ENCODE measurements at places on chromosomes 6 and 20. TPM values are rescaled to one million over a fixed set of nuclear protein-coding genes. Genes with fewer than 3 reads are reported as not detected.

The GPLD1 gene
- 0.87 TPM for total RNA-seq

The NNAT gene
- total RNA-seq = 23.5 TPM

The HRH3 gene
- total RNA-seq = not detected

The LTB gene
- 1.1 TPM for total RNA-seq

The RHAG gene
- not detected for total RNA-seq

The IMPG1 gene
- not detected for total RNA-seq

The RAD21L1 gene
- total RNA-seq = 0.06 TPM

The TAAR8 gene
- not detected for total RNA-seq

- DNase-seq = no peak
- peaks cover 22% of the 10 kb centered on the region for H3K4me1 ChIP-seq
- H3K27me3 ChIP-seq = no peaks in the 10 kb centered on the region
- H3K27ac ChIP-seq = no peak overlapping the region
- H3K4me3 ChIP-seq = no peak overlapping the region
- no peaks in the 10 kb centered on the region for H3K36me3 ChIP-seq
Measured at GRCh38 chr6:112231594-112232060, 22.7 kb downstream of the LAMA4 start.

DNA sequence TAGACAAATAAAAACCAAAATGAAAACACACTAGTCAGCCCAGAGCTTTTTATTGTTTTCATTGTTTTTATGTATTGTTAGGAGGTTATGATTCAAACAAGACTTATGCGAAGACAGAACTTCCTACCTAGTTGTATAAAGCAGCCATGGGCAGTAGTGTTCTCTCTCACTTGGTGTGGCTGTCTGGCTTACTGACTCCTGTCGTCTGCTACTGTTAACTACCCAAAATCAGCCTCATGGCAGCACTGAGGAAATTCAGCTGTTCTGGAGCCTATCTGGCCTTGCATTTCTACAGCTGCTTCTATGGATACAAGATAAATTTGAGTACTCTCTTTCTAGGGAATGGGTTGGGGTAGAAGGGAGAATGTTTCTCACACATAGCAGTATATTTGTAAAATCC, 20.4 kb downstream of the VTA1 start:
- no peaks in the 10 kb centered on the region for H3K27me3 ChIP-seq
- H3K36me3 ChIP-seq = no peaks in the 10 kb centered on the region
- no peak overlapping the region for H3K27ac ChIP-seq
- no peak overlapping the region for H3K4me3 ChIP-seq

GRCh38 chr20:58392286-58392685, 3.3 kb downstream of the VAPB start:
- no peaks in the 10 kb centered on the region for H3K36me3 ChIP-seq
- H3K4me1 ChIP-seq = peaks cover 21% of the 10 kb centered on the region
- no peaks in the 10 kb centered on the region for H3K27me3 ChIP-seq
- H3K27ac ChIP-seq = no peak overlapping the region
- H3K4me3 ChIP-seq = no peak overlapping the region

DNA sequence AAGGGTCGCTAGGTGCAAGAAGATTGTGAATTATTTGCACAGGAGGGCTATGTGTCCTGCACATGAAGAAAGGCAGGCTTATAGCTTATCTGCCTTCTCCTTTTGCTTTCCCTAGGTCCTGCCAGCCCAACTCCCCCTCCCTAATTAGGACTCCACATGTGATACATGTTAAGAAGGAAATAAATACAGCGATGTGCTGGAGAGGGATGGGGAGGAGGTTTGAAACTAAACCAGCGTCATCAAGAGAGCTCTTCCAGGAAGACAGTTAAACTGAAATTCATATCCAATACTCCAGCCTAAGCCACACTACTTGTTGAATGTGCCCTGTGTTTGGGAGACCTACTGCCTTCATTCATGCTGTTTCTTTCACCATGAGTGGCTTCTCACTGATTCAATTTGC, 34.9 kb upstream of the UTRN start:
- H3K27me3 ChIP-seq = no peaks in the 10 kb centered on the region
- no peaks in the 10 kb centered on the region for H3K36me3 ChIP-seq
- H3K27ac ChIP-seq = no peak overlapping the region
- no peaks in the 10 kb centered on the region for H3K4me1 ChIP-seq
- no peak overlapping the region for H3K4me3 ChIP-seq
- no peak for DNase-seq

DNA sequence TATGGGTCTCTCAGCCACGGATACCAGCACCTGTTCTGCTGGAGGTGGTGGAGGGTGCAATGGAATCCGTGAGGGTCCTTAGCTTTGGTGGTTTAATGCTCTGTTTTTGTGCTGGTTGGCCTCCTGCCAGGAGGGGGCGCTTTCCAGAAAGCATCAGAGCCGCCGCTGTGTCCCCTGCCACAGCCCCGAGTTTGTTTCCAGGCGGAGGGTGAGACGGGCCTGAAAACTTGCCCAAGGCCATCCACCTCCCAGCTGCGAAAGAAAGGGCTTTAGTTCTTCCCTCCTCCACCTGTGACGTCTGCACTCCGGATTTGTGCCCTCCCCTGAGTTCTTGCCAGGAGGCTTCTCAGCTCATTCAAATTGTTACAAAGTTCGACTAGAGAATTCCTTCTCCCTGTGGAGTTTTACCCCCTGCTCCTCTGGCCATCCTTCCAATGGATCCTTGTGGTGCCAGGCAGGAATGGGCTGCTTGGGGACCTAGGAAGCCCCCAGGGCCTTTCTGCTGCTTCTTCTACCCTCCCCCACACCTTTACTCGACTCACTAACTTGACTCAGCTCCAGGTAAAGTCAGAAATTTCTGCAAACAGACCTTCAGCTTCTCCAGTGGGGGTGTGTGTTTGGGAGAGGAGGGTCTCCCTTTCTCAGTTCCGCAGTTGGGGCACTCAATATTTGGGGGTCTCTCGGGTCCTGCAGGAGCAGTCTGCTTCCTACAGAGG, 873.7 kb downstream of the KIF16B start:
- H3K27ac ChIP-seq = peak overlapping the region; percentile 5
- no peak for DNase-seq
- H3K4me1 ChIP-seq = no peaks in the 10 kb centered on the region
- no peak overlapping the region for H3K4me3 ChIP-seq
- H3K36me3 ChIP-seq = no peaks in the 10 kb centered on the region
- H3K27me3 ChIP-seq = no peaks in the 10 kb centered on the region

DNA sequence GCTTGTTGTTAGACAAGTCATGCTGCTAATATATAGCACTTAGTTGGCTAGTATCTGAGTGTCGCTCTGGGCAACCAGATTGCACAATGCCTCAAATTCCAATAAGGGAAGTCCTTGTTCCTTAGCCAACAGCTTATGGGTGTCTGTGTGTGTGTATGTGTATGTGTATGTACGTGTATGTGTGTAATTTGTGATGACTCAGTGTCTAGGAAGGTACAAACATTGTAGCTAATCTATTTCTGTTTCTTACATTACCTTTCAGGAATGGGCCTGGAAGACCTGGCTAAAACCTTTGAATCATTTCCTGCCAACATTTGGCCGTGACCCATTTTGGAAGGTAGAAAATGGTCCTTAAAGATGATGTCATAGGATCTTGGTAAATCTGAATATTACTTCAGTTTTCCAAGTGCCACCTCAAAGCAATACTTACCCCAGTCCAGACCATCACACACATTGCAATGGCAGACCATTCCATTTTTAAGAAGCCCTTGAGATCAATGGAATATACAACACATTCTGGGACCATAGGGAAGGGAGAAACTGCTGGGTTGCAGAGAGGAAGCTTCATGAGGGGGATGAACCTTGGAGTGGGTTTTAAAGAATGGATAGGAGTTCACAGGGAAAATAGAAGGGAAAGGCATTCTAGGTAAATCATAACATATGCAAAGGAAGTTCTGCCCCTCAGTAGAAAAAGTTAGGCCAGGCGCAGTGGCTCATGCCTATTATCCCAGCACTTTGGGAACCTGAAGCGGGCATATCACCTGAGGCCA, 25.1 kb downstream of the NEDD9 start:
- H3K36me3 ChIP-seq = no peaks in the 10 kb centered on the region
- H3K27me3 ChIP-seq = no peaks in the 10 kb centered on the region
- peak; percentile 54 for DNase-seq

DNA sequence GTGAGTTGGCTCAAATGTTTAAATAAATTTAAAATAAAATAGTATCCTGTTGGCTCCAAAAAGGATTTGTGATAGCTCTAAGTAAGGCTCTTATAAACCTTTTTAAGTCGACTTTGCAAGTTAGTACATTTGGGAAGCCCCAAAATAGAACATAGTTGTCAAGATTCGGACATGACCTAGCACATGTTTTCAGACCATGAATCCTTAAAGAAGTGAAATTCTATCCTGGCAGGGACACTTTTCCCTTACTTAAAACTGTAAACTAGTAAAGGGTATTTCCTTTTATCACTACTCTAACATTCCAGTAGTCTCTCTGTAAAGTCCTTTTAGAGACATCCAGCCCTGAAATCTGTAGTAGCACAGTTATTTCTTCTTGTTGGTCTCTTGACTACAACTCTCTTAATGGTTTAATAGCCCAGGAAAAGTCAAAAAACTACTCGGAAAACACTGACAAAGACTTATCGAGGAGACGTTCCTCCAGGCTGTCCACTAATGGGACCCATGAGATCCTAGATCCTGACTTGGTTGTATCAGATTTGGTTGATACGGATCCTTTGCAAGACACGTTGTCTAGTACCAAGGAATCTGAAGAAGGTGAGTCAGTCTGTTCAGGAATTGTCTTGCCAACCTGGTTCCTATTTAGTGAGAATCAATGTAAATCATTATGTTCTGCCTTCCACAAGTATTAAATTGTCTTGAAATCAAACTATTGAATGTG, 83.6 kb downstream of the SCAND1 start:
- no peak for DNase-seq
- peak overlapping the region; percentile 29 for H3K4me3 ChIP-seq
- H3K27ac ChIP-seq = peak overlapping the region; percentile 75
- H3K27me3 ChIP-seq = no peaks in the 10 kb centered on the region
- no peaks in the 10 kb centered on the region for H3K36me3 ChIP-seq

DNA sequence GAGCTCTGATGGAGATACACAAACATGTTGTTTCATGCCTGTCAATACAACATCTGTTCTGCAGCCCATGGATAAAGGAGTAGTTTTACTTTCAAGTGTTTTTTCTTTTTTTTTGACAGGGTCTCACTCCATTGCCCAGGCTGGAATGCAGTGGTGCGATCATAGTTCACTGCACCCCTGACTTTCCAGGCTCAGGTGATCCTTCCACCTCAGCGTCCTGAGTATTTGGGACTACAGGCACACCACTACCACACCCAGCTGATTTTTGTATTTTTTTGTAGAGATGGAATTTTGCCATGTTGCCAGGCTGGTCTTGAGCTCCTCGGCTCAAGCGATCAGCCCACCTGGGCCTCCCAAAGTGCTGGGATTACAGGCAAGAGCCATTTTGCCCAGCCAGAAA, 97.0 kb downstream of the SMAP1 start:
- H3K36me3 ChIP-seq = no peaks in the 10 kb centered on the region
- no peaks in the 10 kb centered on the region for H3K4me1 ChIP-seq
- no peak overlapping the region for H3K4me3 ChIP-seq
- DNase-seq = no peak
- H3K27ac ChIP-seq = no peak overlapping the region
- no peaks in the 10 kb centered on the region for H3K27me3 ChIP-seq

GRCh38 chr6:107154801-107155160, 39.5 kb upstream of the BEND3 start:
- DNase-seq = no peak
- H3K36me3 ChIP-seq = no peaks in the 10 kb centered on the region
- no peaks in the 10 kb centered on the region for H3K4me1 ChIP-seq
- no peaks in the 10 kb centered on the region for H3K27me3 ChIP-seq
- no peak overlapping the region for H3K27ac ChIP-seq
- no peak overlapping the region for H3K4me3 ChIP-seq

DNA sequence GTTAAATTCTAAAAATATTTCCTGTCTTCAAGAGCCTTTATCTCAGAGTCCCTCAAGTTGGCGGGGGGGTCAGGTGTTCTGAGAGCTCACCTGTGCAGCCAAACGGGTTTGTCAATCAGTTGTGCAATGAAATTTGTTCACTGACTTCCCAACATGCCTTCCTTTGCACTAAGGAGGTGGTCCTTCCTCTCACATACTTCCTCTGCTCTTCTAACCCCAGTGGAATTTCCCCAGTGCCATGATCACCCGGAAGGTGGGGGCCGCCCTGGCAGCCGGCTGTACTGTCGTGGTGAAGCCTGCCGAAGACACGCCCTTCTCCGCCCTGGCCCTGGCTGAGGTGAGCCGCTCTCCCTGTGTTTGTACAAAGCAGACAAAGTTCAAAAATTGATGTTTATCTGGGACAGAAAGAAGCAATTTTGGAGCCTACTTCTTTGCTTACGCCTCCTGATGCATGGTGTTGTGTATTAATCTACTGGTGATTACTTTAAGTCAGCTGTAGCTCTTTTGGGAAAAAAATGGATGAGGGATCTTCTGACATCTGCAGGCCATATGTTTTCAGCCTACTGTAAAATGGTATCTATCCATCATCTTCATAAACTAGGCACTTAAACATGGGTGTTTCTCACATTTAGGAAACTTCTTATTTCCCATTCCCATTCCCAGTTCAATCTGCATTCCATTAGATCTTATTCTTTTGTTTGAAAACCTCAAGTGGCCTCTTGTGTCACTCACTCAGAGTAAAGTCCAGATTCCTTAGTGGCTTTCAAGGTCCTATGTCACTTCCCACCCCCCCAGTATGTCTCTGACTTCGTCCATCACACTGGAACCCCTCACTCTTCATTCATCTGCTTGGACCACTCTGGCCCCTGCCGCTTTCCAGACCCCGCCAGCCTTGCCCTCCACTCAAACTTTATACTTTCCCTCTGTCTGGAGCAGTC, 10.1 kb downstream of the ALDH5A1 start:
- no peak overlapping the region for H3K4me3 ChIP-seq
- H3K27ac ChIP-seq = no peak overlapping the region
- no peaks in the 10 kb centered on the region for H3K36me3 ChIP-seq
- no peak for DNase-seq

DNA sequence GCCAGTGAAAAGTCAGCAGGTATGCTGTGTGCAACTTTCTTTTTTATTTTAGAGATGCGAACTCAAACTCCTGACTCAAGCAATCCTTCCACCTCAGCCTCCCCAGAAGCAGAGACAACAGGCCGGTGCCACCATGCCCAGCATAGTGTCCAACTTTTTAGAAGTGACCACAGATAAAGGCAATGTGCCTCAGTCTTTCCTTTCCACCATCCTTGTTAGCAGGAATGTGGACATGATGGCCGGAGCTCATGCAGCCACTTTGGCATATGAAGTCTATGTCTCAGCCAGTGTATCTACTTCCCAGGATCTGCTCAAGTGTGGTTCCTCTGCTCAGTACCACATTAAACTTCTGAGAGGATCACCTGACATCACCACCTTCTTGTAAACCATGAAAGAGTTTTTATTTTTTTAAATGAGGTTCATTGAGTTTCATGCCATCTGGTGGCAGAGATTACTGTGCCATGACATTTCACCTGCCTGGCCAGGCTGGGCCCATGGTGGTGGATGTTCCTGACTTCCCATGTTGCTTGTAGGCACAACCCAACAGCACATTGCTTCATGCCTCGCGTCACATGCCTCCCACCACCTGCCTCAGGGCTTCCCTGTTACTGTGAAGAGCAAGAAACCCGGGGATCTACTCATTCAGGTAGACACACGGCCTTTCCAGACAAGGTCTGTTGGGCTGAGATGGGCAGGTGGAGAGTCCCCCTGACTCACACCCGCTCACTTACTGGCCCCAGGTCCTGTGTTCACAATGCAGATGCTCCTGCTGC, 216.5 kb downstream of the LY86 start:
- DNase-seq = no peak
- no peak overlapping the region for H3K27ac ChIP-seq
- H3K36me3 ChIP-seq = no peaks in the 10 kb centered on the region
- no peaks in the 10 kb centered on the region for H3K27me3 ChIP-seq
